ENCODE measurements at places on chromosomes 7 and 10.

DNA sequence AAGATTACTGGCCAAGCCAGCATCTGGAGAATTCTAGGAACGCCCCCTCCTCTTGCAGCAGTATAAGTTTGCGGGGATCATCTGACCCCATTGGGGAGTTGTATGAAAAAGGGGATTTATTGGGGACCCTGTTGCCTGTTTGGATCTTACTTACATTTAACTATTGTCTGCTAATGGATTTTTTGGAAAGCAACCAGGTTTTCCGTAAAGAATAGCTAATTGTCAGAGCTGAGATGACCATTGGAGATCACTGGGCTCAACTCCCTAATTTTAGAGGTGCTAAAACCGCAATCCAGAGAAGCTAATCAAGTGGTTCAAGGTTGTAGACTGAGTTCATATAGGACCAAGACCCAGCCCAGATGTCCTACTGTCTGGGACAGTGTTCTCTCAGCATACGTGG, 38.8 kb downstream of the HTRA1 start:
- DNase-seq: no peak

DNA sequence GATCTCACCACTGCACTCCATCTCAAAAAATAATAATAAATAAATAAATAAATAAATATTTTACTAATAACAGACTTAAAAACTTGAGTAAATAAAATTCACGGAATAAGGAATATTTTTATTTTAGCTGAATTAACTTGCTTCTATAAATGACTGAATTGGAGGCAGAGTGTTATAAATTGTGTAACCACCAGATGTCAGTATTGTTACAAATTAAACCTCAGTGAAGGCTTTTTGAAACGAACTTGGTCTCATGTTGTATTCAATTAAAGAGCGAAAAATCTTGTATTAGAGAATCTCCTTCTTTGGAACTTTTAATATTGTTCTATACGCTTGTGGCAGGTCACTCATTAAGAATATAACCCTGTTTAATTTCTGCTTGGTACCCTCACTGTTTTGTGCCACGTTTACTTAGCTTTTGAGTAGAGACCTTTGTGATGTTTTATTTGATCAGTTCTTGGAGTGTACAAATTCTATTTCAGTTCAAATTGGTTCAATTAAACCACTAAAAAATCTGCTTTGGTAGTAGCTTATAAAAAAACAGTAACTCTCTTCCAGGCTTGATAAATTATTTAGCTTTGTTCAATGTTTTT, 45.6 kb upstream of the SCIN start:
- no peak for DNase-seq

- no peak for DNase-seq
Measured at GRCh38 chr10:117537436-117537903, 5.1 kb upstream of the EMX2 start.

DNA sequence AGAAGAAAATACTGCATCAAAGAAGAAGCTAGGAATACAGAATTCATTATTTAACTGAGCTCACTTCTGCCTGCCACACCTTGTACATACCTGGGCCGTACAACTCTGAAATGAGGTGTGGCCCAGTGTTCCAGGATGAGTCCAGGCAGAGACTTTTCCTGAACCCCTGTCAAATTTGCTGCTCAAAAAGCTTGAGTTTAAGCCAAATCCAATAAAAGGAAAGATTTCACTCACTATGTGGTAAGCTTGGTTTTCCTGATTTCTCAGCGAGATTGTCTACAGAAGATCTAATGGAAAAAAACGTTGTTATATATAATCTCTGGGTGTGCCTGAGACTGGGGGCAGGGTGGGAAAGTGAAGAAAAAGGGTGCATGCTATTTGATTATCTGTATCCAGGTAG, 72.1 kb upstream of the EGFR start:
- no peak for DNase-seq

DNA sequence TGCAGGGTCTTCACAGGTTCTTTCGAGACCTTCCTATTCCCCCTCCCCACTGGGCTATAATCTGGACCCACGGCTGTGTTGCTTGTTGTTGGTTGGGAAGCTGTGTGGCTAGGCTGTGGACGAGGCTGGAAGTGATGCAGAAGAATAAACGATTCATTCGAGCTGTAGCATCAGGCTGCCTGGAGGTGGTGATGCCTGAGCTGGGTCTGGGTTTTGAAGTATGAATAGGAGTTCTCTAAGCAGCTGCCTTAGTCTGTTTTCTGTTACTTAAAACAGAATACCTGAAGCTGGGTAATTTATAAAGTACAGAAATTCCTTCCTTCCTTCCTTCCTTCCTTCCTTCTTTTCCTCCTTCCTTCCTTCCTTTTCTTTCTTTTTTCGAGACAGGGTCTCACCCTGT, 126.5 kb upstream of the ZEB1 start:
- no peak for DNase-seq

DNA sequence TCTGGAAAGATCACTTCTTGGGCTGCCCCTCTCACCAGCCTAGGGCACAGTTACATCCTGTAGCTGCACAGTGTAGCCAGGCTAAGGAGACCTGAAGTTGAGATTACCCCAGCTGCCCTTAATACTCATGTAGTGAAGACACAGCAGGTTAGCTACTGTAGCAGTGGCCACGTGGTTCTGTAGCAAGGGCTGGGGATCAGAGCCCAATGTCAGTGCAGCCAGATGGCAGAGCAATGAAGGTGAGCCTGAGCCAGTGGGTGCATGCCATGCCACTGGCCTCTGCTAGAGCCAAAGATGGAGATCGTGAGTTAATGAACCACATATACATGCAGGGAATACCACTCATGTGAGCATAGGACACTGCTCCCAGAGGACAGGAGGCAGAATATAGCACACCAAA, 15.5 kb downstream of the AMPH start:
- DNase-seq: no peak

- no peak for DNase-seq
Measured at GRCh38 chr10:126663880-126664279, 6.6 kb downstream of the C10orf90 start.

DNA sequence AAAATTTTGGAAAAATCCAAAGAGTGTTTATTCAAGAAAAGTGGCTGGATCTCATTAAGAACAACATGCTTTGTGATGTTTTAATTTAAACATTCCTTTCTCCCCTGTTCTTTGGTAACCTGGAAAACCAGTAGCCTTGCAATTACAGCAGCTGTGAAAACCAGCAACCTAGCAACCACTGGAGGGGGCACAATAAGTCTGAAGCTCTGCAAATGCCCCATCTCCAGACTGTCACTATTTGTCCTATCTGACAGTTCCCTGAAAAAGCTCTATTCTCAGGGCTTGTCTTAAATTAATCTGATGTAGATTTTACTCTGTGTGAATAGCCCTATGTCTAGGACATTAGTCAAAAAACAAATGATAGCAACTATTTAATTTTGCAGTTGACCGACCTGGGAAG, 137.6 kb upstream of the THSD7A start:
- DNase-seq: no peak

- no peak for DNase-seq
Measured at GRCh38 chr10:21421016-21421415, 104.5 kb downstream of the SKIDA1 start.

DNA sequence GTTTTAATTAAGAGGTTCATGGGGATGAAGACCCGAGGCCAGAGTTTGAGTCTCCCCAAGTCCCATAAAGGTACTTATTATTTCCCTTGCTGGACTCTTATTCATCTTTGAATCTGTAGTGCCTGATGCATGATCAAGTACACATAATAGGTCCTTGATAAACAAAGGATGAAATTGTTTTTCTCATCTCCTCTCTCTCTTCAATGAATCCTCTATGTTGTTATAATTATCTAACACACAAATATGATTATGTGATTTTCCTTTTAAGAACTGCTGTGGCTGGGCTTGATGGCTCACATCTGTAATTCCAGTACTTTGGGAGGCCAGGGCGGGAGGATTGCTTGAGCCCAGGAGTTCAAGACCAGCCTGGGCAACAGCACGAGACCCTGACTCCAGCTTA, 117.7 kb downstream of the BAMBI start:
- no peak for DNase-seq

DNA sequence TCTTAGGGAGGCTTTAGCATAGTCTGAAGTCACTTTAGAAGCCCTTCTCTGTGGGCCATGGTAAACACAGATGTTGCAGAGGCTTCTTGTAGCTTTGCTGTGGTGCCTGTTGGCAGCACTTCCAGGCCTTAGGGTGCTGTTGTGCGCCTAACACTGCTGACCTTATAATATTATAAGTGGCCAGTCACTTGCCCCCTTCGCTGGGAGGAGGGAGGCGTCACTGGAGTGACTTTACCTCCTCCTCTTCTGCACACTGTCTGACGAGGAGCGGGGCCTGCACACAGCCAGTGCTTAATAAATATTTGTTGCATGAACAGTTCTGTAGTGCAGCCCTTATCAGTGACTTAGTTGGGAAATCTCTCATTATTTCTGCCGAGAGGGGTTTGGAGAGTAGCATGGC, 63.3 kb downstream of the WDR37 start:
- no peak for DNase-seq

GRCh38 chr10:51272555-51272954, 198.3 kb downstream of the PRKG1 start:
- DNase-seq: no peak

GRCh38 chr10:60572511-60573194, 183.0 kb upstream of the ANK3 start:
- DNase-seq: no peak

DNA sequence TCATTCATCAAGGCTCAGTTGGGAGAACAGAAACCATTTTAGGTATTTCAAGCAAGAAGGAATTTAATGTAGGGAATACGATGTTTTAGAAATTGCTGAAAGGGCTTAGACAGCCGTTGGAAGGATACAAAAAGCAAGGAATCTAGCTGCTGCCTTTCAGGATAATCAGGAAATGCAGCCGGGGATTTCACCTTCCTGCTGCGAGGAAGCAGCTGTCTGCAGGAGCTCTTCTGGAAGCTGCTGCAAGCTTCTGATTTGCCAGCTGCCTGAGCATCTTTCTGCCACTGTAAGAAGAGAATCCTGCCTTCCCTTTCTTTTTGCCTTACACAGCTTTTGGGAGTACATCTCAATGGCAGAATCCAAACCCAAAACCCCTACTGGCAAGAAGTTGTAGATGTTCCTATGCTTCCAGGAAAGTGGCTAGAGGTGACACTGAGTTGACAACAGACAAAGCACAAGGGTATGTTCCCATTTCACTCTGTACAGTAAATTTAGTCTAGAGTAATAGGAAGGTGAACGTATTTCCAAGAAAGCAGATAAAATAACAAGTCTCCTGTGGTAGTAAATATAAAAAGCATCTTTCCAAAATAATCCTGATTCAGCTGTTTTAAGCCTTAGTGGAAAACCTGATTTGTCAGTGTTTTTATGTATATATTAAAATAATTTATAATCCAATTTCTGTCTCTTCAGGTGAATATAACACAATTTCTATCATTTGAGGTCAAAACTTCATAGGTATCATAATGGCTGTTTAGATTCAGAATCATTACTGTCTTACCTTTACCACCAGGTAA, 148.4 kb upstream of the LRGUK start:
- DNase-seq: no peak

DNA sequence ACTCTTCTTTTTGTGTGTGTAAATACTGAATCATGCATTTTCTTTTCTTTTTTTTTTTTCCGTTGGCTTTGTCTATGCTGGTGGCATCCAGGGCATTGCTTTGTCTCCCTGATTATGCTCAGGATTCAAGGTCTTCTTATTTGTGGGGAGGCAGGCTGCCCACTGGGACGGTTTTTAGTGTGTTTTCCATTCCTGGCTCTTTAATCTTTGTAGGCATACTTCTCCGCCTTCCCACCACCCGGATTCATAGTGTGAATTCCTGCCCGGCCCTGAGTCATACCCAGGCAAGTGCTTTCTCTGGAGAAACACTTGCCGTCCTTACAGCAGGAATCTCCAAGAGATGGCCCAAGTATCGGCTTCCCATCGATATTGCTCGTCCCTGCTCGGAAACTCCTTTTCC, 5.2 kb downstream of the ZNF655 start:
- no peak for DNase-seq

DNA sequence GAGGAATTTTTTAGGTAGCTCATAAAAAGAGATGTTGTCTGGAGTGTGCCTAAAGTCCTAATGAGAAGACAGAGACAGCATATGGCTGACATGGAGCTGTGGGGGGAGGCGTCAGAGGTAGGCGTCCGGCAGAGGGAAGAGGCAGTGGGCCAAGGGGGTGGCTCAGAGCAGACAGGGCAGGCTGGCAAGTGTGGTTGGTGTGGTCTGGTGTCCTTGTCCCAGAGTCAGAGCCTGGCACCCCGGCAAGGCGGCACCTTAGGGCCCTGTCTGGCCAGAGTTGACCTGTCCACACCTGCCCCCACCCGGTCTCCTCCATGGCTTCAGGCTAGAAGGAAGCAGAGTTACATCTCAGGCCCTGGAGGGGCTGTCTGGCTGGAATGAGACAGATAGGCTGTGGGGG, 220.3 kb upstream of the ZNF32 start:
- DNase-seq: no peak

- DNase-seq: no peak
Measured at GRCh38 chr7:111753968-111754367, 191.7 kb upstream of the IMMP2L start.

DNA sequence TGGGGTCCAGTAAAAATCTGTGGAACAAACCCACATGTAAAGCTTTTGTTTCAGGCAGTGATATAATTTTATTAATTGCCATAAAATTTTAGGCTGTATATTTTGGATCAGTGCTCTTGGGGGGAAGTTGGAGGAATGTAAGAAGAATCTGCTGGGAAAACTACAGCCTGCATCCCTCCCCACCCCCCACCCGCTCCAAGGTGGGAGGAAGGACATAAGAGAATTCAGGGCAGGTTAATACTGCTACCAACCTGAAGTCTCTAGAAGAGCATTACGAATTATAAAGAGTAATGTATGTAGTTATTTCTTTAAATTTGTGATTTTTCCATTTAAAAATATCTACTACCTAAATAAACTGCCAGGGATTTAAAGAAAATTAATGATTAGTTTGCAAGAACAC, 47.2 kb upstream of the GPR37 start:
- DNase-seq: no peak

DNA sequence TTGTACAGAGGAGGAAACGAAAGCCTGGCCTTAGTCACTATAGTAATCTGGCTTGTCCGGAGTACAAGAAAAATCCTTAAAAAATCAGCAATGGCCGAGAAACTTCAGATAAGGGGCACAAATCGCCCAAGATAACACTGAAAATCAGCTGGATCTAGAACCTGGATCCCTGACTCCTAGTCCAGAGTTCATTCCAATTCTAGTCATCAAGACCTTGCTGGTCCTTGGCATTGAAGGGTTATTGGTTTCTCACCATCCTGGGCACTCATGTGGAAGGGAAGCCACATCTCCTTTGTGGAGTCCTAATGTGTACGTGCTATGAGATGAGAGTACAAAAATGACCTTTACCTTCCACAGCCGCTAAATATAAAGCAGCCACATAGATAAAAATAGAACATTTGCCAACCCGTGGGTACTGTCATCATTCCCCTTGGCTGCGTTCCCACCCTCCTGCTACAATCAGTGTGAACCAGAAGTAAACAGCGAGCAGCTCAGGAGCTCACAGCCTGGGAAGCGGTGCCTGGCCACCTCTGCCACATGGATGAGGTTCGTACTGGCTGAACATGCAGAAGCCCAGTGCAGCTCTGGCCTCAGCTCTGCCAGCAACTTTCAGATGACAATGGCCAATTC, 116.0 kb upstream of the PDLIM1 start:
- DNase-seq: no peak

GRCh38 chr7:135208102-135208793, 3.1 kb downstream of the WDR91 start:
- DNase-seq: no peak

- no peak for DNase-seq
Measured at GRCh38 chr7:94266238-94266644, 128.5 kb upstream of the COL1A2 start.

- DNase-seq: no peak
Measured at GRCh38 chr10:16952610-16953009, 135.4 kb upstream of the RSU1 start.

- DNase-seq: no peak
Measured at GRCh38 chr10:9010093-9010492, 955.6 kb downstream of the GATA3 start.
